Endothelial cell (in vitro differentiated cells): ENCODE measurements at places on chromosomes 11 and 22. TPM values are rescaled to one million over a fixed set of nuclear protein-coding genes. Genes with fewer than 3 reads are reported as not detected.

The CFAP300 gene
- not detected for total RNA-seq

The C11orf91 gene
- not detected for total RNA-seq

The MUC5B gene
- not detected for total RNA-seq

The ARHGAP20 gene
- total RNA-seq = 0.36 TPM

The SLC22A8 gene
- not detected for total RNA-seq

The CD248 gene
- total RNA-seq = 2.9 TPM

The SCUBE1 gene
- 54.7 TPM for total RNA-seq

The POU2AF3 gene
- 0.28 TPM for total RNA-seq

The CATSPERZ gene
- total RNA-seq = 0.38 TPM

The PNPLA3 gene
- 18.3 TPM for total RNA-seq

The ASPHD2 gene
- total RNA-seq = 14.5 TPM

The IGSF22 gene
- total RNA-seq = 0.74 TPM

The C11orf97 gene
- total RNA-seq = not detected

The C22orf23 gene
- total RNA-seq = 0.54 TPM

The LARGE1 gene
- total RNA-seq = 25.4 TPM

The CTSW gene
- total RNA-seq = not detected

The MIAT gene
- 1.2 TPM for total RNA-seq

The ASCL2 gene
- total RNA-seq = not detected

The SIK2 gene
- 16.3 TPM for total RNA-seq

The RFPL1 gene
- total RNA-seq = not detected

The PHF21B gene
- 4.6 TPM for total RNA-seq

The ANO3 gene
- 0.36 TPM for total RNA-seq

The TPBGL gene
- total RNA-seq = 7.0 TPM

The GRIA4 gene
- total RNA-seq = 8.7 TPM

The OR5B21 gene
- total RNA-seq = not detected

The CNGA4 gene
- total RNA-seq = not detected

The OR52I2 gene
- total RNA-seq = not detected

The PHETA2 gene
- 3.5 TPM for total RNA-seq

The MAJIN gene
- not detected for total RNA-seq

The MYOD1 gene
- not detected for total RNA-seq

The VSIG10L2 gene
- total RNA-seq = not detected

The KCNE3 gene
- total RNA-seq = 29.4 TPM

The MFRP gene
- 0.13 TPM for total RNA-seq

The TRIM49D1 gene
- total RNA-seq = not detected

The PRR33 gene
- total RNA-seq = not detected

The CCDC15 gene
- 2.4 TPM for total RNA-seq

The FEN1 gene
- 22.0 TPM for total RNA-seq

The OR52E6 gene
- not detected for total RNA-seq

The SYCE3 gene
- not detected for total RNA-seq
